Activated CD4-positive, CD25-positive, alpha-beta regulatory T cell treated with anti-CD3 and anti-CD28 coated beads, Interleukin-2, amount 50 U/mL, for 16 hours (primary cell): ENCODE measurements at places on chromosomes 3 and 15.

GRCh38 chr3:140403079-140403478 lies 274.8 kb upstream of the TRIM42 start:
- DNase-seq: no peak

DNA sequence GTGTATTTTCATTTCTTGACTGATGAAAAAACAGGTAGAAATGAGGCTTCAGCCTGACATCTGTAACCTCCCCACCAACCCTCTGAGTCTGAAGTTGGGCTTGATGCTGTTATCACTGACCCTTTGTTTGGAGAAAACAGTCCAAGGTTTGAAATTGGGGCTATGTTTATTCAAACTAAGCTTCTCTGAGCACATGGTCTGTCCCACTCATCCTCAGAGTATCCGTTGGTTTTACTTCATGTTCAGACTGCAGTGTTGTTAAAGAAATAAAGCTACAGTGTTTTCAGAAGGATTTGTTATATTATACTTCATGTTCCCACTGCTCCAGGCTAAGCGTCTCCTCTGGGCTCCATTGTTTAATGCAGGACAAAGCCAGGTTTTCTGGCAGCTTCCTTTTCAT lies 6.0 kb downstream of the MAPKBP1 start:
- no peak for DNase-seq

DNA sequence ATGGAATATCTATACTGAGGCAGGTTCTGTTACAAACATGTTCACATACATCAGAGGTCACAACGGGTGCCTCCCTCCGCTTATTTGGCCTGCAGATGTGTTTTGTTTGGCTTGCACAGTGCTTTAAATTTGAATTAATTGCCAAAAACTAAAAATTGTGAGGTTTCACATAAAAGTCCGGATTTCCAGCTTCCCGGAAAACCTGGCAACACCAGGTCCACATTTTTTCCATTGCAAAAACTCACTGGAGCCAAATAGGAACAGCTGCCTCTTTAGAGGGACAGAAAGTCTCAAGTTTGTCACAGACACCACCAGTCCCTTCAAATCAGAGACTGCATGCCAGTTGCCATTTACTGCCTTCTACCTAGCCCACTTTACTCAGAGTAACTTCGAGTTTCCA lies 205.9 kb upstream of the MDFIC2 start:
- no peak for DNase-seq

GRCh38 chr3:72210261-72210660 lies 425.3 kb upstream of the PROK2 start:
- no peak for DNase-seq

GRCh38 chr3:105793040-105793439 lies 75.8 kb downstream of the CBLB start:
- no peak for DNase-seq
